ENCODE measurements at places on chromosomes 1 and 21. TPM values are rescaled to one million over a fixed set of nuclear protein-coding genes. Genes with fewer than 3 reads are reported as not detected.

CAMK1G gene
- total RNA-seq = 1.2 TPM

LCE1B gene
- total RNA-seq = not detected

NCAM2 gene
- total RNA-seq = 1.0 TPM

TFB2M gene
- total RNA-seq = 13.4 TPM

SAMD11 gene
- total RNA-seq = 2.5 TPM

Data from bronchus fibroblast of lung (primary cell).